ENCODE measurements at places on chromosomes 16 and 17. TPM values are rescaled to one million over a fixed set of nuclear protein-coding genes. Genes with fewer than 3 reads are reported as not detected.

MSLN gene
- polyA plus RNA-seq: 0.11 TPM

DNAH2 gene
- 0.06 TPM for polyA plus RNA-seq

ELMO3 gene
- 0.57 TPM for polyA plus RNA-seq

TMC7 gene
- 0.42 TPM for polyA plus RNA-seq

KCNAB3 gene
- 2.2 TPM for polyA plus RNA-seq

DNA sequence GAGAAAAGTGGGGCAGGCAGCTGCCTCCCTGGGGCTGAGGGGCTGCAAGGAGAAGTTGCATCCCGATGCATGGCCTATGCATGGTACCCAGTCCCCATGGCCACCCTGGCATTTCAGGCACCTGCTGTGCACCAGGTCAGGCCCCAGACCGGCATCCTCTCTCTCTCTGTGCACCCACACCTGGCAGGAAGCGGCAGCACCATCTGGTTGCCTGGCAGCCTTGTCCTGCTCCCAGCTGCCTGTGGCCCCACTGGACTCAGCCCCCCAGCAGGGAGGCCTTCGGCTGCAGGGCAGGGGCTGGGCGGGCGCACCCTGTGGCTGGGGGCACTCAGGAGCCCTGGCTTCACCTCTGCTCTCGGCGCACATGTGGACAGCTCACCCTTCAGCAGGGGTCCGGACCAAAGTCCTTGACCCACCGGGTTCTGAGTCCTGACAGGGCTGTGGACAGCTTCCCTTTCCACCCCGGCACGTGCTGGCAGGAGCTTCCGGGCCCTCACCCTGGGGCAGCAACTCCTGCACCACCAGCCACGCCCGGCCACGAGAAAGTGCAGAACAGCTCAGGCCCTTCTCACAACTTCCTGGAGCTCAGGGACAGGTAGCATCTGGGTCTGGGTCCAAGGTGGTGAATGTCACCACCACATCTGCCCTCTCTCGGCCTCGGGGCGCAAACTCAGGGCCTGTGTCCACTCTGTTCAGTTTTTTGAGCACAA, 36.7 kb downstream of the CTU2 start:
- no peak for DNase-seq

- no peak for DNase-seq
Measured at GRCh38 chr16:23803591-23804123, 32.1 kb upstream of the PRKCB start.

DNA sequence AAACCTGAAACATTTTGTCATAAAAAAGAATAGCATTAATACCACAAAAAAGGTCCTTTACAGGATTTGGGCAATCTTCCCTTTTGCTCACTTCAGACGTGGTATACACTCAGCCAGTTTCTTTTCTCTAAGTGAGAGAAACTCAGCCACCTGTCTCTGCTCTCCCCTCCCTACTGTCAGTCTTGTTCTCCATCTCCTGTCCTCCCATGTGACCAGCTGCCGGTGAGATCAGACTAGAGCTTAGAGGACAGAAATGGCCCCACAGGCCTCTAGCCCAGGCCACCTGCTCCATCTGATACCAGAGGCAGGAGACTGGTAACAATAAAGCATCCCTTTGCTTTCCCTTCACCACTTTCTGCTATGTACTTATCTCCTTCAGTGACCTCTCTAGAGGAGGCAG, 34.9 kb downstream of the CMC2 start:
- DNase-seq: no peak

DNA sequence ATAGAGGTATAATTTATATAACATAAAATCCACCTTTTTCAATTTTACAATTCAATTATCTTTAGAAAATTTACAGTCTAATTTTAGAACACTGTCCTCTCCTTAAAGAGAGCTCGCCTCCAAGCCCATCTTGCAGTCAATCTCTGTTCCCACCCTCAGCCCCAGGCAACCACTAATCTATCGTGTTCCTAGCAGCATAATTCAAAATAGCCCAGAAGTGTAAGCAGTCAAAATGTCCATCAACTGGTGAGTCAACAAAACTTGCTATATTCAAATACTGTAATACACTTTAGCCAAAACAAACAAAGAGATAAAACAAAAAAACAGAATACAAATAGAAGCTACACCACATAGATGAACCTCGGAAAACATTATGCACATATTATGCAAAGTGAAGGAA, 1006.8 kb upstream of the EEF2KMT start:
- DNase-seq: no peak

DNA sequence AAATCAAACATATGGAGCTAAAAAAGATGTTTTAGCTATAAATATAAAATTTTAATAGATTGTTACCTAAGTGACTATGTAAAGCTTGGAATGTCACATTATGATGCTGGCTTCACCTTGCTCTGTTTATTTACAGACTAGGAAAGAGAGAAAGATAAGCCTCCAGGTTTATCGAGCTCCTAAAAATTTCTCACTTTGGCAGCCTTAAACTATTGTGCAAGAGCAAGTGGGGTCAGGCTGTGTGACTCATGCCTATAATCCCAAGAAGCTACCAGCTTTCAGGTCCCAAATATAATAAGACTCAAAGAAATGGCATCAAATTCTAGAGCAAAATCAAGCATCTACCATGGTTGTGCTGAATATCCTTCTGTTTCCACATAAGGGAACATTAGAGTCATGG, 34.3 kb upstream of the PRSS54 start:
- no peak for DNase-seq

DNA sequence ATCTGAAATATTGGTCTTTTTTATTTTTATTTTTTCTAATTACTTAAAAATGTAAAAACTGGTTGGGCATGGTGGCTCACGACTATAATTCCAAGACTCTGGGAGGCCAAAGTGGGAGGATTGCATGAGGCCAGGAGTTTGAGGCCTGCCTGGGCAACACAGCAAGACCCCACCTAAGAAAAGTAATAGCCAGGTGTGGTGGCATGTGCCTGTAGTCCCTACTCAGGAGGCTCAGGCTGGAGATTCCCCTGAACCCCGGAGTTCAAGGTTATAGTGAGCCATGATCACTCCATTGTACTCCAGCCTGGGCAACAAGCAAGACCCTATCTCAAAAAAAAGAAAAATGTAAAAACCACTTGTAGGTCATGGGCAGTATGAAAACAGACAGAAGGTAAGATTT, 36.8 kb upstream of the CDH3 start:
- DNase-seq: no peak

DNA sequence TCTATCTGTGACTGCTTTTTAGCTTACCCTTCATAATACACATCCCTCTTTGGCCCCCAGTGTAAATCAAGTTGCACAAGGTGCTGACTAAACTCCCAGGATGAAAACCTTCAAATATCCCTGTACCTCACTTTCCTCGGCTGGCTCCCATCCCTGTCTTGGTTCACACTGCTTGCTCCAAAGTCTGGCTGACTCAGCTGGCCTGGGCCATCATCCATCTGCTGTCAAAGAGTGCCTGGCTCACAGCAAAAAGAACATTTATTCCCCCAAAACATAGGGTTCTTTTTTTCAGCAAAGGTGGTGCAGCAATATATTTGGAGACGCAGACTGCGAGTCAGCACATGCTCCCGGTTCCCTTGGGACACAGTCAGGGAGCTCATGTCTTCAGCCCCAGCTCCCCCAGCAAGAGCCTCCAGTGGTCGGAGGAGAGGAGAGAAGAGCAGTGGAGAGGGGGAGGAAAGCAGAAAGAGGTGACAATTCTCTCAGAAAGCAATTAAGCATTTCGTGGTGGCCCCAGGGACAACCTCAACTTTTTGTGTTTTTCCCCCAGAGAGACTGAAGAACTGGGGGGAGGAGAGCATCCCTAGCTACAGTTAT, 26.1 kb downstream of the GPR142 start:
- no peak for DNase-seq

DNA sequence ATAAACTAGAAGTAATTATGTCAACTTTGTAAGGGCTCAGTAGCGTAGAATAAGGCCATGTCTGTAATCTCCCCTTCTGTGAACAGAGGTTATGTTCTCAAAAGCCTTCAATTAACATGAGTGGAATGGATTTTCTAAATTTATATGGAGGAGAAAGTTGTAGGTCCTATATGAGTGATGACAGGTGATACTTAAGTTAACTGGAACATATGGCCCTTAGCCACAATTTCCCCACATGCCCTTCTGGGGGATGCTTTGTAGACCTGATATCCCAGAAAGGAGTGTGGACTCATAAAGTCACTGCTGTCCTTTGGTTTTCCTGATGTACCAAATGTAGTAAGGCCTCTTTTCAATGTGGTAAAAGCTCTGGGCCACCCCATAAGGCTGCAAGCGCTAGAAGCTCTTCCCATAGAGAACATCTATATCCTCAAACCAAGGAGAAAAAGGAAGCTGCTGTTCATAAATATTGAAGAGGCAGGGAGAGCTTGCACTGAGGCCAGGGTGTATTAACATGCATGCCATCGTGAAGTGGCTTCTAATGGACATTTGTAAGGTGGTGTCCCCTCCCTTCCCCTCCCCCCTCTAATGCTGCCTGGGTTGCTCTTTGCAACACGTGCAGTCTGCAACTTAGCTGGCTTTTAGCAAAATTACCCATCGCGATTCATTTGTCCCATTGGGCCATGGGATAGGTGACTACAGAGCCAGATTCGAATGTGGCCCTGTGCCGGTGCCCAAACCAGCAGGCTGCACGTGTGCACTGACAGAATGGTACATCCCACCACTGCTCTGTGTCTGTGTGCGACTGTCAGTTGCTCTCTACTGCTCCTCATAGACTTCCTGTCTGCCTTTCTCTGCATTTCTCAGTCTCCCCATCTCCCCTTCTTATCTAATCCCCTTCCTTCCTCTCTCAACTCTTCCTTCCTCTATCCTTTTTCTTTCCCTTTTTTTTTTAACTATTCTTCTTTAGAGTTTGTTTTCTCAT, 269.0 kb downstream of the WWOX start:
- DNase-seq: no peak

DNA sequence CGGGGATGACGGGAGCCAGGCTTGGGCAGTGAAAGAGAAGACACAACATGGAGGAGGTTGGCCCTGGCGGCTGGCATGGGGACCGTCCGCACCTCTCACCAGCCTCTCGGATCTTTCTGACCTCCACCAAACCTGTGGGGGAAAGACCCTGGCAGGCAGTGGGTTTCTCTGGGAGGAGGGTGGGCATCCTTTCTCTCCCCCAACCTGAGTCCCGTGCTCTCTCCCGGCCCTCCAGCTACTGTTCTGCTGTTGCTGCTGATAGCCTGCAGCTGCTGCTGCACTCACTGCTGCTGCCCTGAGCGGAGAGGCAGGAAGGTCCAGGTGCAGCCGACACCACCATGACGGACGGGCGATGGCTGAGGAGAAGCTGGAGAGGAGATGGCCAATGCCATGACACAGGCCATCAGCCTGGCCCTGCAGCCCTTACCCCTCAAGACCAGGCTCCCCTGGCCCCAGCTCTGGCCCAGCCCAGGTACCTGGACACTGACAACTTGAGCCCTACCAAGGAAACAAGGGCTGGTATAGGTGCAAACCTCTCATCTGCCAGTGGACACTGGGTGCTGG, 7.4 kb downstream of the SMIM5 start:
- DNase-seq: no peak

DNA sequence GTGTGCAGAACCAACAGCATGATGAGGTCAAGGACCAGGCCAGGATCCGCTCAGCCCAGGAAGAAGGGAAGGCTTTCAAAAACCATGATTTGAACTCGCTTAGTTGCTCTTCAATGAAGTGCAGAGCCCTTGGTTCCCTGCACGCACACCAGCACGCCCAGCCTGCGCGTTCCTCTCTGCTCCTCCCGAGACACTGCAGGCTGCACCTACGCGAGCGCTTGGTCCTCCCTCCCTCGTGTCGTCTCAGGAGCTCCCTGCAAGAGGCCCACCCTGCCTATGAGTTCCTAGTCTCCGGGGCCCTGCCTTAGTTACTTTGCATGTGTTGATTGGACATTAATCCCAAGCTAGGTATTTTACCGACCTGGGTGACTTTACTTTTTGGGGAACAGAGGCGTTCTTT, 132.9 kb upstream of the TNRC6C start:
- no peak for DNase-seq

GRCh38 chr17:41998497-41998896, 18.7 kb downstream of the DNAJC7 start:
- no peak for DNase-seq

DNA sequence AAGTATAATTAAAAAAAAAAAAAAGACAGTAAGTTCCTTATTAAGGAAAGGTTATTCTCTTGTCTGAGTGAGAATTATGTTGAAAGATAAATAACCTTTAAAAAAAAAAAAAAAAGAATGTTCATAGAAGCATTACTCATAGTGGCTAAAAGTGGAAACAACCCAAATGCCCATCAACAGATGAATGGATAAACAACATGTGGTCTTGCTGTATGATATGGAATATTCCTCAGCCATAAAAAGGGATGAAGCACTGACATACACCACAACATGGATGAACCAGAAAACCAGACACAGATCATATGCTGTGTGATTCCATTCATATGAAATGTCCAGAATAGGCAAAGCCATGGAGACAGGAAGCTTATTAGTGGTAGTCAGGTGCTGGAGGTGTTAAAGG, 9.2 kb upstream of the CCNF start:
- DNase-seq: no peak

DNA sequence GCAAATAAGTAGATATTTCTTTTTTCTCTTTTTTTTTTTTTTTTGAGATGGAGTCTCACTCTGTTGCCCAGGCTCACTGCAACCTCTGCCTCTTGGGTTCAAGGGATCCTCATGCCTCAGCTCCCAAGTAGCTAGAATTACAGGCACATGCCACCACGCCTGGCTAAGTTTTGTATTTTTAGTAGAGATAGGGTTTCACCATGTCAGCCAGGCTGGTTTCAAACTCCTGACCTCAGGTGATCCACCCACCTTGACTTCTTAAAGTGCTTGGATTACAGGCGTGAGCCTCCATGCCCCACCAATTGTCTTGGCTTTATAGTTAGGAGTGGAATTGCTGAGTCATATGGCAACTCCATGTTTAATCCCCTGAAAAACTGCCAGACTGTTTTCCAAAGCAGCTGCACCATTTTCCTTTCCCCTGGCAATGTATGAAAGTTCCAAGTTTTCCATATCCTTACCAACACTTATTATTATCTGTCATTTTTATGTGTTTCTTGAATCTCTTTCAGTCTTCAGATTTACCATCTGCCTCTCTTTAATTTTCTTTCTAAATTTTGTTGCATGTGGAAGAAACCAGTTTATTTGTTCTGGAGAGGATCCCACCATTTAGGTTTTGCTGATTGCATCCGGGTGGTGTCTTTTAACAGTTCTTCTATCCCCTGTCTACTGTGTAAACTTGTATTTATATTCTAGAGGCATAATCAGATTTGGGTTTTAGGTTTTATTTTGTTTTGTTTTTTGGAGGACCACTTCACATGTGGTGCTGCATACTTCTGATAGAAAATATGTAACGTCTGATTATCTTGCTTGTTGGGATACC, 9.9 kb upstream of the CES3 start:
- DNase-seq: no peak

- DNase-seq: no peak
Measured at GRCh38 chr16:11347831-11348230, 2.6 kb downstream of the RMI2 start.
